Activated CD4-positive, alpha-beta T cell treated with anti-CD3 and anti-CD28 coated beads for 36 hours (primary cell): ENCODE measurements at places on chromosomes 16 and 17.

DNA sequence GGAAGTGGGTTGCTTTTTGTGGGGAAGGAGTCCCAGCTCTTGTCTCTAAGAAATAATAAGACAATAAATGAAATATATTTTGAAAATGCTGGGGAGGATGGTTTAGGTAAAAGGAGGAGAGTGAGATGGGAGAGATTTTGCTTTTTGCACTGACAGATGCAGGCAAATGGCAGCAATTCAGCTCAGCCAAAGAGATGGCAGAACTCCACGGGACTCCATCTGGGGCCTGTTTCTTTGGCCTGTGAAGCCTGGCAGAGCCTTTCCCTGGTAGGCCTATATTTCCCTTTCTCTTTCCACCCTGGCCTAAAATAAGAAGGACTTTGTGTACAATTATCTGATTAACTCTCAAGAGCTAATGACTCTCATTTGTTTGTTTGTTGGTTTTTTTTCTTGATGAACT lies 1525.1 kb downstream of the CDH11 start:
- no peak for DNase-seq

- DNase-seq: no peak
Measured at GRCh38 chr16:21100447-21100846, 50.2 kb downstream of the DNAH3 start.

- DNase-seq: no peak
Measured at GRCh38 chr17:50181591-50182560, 16.1 kb downstream of the SGCA start.

GRCh38 chr17:27240086-27240801 lies 53.7 kb upstream of the WSB1 start:
- DNase-seq: no peak

GRCh38 chr16:4323845-4324488 lies 8.1 kb downstream of the GLIS2 start:
- no peak for DNase-seq

GRCh38 chr16:23650674-23651416 lies 9.6 kb downstream of the DCTN5 start:
- peak; percentile 14 for DNase-seq

DNA sequence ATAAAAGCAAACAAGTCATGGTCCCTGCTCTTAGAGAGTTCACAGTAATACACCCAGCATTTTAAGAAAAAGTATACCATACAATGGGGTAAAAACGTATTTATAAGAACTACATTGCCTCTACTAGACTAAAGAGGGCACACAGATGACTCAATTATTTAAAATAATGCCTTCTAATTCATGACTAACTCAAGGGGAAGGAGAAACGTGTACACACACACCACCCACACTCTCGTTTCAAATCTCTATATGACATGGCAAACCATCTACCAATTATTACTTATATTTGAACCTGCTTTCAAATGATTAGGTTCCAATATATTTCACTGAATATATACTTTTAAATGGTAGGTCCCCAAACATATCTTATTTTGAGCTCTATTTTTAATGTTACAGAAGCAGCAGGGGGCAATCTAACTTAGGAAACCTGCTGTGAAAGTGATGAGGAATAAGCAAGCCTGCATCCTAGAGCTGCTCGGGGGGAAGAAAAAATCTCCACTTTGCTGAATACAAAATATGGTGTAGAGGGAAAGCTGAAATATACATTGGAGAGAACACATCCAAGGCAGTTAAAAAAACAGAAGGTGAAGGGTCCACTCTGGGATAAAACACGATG lies 232.4 kb upstream of the PSMD7 start:
- DNase-seq: no peak

DNA sequence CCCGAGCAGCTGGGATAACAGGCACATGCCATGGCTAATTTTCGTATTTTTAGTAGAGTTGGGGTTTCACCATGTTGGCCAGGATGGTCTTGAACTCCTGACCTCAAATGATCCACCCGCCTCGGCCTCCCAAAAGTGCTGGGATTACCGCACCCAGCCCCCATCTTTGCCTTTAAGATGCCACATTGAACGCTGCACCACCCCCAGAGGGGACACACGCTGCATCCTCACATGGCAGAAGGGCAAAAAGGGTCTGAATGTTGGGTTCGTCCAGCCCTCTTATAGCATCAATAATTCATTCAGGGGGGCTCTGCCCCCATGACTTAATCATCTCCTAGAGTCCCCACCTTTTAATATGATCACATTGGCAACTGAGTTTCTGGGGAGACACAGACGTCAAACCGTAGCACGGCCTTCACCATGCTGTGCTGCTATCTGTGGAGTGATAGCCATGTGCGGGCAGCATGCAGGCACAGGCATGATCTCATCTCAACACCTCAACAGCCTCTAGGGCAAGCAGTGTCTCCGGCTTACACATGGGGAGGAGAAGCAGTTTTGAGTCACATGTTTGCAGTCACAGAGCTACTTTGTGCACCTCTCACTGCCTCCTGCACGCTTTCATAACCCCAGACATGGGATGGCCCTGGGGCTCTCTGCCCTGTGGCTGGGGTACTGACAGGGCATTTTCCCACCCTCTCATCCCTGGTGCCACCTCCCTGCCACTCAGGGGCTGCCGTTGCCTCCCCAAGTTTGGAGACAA lies 30.0 kb downstream of the IL21R start:
- DNase-seq: peak; percentile 53

DNA sequence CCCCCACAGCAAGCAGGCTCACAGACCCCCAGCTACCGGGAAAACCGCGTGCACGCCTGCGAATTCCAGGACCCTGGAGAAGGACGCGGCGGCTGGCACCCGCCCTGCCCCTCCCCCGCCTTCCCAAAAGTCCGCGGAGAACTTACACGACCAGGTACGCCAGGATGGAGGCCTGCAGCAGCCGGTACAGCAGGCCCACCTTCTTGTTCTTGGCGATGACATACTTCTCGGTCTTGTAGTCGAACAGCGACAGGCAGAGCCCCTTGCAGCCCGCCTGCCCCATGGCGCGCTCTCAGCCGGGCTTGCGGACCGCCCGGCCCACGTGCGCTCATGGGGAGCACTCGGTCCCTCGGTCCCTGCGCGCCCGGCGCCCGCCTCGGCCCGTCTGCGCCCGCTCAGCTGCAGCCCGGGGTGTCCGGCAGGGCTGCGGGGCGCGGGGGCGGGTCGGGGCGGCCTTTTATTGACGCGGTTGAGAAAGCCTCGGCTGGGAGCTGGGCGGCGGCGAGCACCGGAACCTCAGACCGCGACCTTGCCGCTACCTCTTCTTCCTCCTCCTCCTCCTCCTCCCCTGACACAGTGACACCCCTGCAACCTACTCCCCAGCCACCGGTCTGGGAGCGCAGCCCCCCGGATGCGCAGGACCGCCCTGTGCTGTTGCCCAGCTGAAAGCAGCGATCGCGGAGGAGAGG lies at the start of gene P2RX5:
P2RX5 (minus strand) TSS at position 433 of the 689 bp plus-strand sequence; CDS start at position 283, 150 bp downstream.
- DNase-seq: peak; percentile 67

DNA sequence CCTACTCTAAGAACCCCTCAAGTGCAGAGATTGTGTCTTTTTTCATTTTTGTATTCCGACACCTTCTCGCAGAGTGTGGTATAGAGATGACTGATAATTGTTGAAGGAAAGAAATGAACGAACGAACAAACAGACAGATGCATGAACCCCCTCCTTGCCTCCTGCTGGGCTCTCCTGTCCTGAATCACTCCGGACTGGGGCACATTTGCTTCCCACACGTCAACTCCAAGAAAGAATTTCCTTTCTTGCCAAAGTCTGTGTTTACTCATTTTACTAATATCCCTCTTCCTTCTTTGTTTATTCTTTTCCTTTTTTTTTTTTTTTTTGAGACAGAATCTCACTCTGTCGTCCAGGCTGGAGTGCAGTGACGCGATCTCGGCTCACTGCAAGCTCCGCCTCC lies 37.5 kb upstream of the BHLHA9 start:
- no peak for DNase-seq

DNA sequence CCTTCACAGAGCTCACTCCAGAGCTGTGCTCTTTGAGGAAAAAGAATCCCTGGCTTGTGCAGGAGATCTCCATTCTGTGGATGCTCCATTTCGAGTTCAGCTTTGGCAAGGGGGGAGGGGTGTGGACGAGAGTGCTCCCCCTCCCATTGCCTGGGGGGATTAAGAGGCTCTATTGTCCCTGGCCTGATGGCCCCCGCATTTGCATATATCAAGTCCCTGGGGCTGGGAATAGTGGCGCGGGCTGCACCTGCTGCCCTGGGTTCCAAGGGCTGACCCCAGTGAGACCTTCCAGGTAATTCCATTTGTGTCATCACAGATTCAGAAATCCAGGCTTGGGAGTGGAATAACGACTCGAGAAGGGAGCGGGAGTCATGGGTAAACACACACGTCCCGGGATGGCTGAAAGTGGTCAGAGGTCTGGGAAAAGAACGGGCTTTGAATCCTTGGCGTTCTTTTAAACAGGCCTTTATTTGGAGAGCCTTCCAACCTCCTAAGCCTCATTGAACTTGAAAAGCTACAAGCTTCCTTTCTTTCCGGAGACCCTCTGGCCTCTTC lies 479.3 kb downstream of the HS3ST3B1 start:
- DNase-seq: no peak

DNA sequence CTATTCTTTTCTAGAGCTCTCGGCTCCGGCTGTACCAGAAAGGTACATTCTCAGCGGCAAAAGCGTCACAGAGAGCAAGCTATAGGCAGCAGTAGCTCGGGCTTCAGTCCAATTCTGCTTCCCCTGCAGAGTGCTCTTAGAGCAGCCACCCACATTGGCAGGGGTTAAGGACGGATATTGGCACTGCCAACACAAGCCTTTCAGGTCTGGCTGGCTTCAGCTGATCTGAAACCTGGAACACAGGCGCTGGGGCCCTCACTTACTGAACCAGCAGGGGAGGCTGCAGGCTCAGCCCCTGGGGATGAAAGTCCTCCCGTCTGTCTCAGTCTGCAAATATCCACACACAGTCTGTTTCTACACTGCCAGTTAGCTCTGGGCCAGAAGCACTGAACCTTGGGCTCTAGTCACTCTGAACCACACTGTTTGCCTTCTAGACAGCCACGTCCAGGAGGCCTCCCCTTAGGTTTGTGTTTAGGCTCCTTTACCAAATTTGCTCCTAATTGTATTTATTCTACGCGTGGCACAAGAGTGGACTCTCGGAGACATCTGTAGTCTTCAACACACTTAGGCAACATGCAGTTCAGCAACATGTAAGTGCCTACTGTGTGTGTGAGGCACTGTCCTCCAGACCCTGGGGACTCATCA lies 40.1 kb downstream of the HIC1 start:
- no peak for DNase-seq
